ENCODE measurements at places on chromosomes 5 and 9. TPM values are rescaled to one million over a fixed set of nuclear protein-coding genes. Genes with fewer than 3 reads are reported as not detected.

- no peak for DNase-seq
Measured at GRCh38 chr9:86355814-86356213, 1.6 kb upstream of the TUT7 start.

DNA sequence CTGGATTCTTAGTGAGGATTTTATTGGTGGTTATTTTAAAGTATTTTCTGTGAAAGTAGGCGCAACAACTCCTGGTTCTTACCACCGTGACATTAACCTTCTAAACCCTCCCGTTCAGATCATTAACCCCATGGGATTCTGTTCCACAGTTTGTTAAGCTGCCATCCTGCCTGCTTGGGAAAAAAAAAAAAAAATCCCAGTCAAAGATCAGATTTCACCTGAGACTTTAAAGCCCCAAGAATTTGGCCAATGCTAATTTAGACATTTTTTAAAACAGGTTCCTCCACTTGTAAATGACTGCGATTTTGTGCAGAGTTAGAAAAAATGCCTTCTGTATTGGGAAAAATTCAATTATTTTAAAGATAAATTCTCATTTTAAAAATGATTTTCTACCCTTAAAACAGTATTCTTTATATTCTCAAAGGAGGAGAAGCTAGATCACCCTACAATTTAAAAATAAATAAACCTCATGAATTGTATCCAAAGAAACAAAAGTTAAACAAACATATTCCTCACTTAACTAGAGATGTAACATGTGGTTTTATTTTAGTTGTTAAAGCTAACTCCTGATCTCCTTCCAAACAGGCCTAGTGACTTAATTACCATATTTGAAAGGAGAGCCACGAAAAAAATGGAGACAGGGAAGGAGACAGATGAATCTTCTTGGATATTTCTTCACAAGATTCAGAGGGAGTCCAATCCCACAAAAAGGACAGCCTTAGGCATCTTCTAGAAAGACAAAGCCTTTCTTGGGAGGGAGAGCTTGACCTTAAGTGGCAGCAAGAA is 93.1 kb upstream of the IFNK start:
- DNase-seq, result no peak

GRCh38 chr5:138352071-138352721 is at the start of gene KDM3B:
TSS of gene KDM3B (plus strand) at chr5:138352685. CDS start at chr5:138352796, 111 bp downstream.
- peak; percentile 86 for DNase-seq

PRDM9 gene
- polyA plus RNA-seq, result not detected
